ENCODE measurements at places on chromosomes 2 and 18.

GRCh38 chr2:215107216-215108056 lies 31.0 kb downstream of the ABCA12 start:
- DNase-seq = no peak

- DNase-seq = no peak
These were observed 38.8 kb downstream of the BMP10 start for GRCh38 chr2:68832233-68832869.

GRCh38 chr2:181607629-181608590 lies 49.0 kb downstream of the CERKL start:
- no peak for DNase-seq

GRCh38 chr2:96893289-96894150 lies 23.6 kb upstream of the SEMA4C start:
- no peak for DNase-seq

DNA sequence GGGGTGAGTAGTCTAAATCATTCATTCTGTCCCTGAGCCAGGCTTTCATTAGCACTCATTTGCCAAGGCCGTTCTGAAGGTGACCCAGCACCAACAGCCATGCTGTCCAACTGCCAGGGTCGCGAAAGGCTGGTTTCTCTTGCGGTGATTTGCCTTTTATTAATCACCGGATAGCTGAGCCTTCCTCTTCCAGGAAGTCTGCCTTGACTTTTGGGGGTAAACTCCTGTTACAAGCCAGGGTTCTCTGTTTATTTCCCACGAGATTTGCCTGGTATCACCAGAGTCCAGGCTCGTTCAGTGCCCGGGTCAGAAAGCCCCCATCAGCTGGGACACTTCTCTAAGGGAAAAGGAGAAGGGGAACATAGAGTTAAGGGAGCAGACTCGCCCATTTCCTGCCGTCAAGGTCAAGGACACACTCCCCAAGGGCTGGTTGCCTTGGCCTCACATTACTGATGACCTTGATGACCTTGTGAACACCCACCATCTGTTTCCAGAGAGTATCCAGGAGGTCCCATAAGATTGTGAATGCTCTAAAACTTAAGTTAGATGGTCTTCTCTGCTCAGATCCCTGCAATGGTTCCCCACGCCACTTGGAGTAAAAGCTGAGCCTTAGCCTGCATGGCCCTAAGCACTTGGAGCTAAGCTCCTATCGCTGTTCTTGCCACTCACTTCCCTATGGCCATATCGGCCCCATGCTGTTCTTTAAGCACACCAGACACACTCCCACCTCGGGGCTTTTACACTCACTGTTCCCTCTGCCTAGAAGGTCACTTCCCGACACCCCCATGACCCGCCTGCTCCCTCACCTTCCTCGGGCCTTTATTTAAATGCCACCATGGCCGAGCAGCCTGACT lies 118.0 kb upstream of the STPG4 start:
- DNase-seq = no peak

Measured in activated CD4-positive, alpha-beta T cell treated with anti-CD3 and anti-CD28 coated beads, Interleukin-2, amount 50 U/mL, for 24 hours (primary cell).